Left colon (tissue), 2 donors: ENCODE measurements at places on chromosomes 13 and 19. TPM values are rescaled to one million over a fixed set of nuclear protein-coding genes. Genes with fewer than 3 reads are reported as not detected.
A peak's percentile ranks its signal among the peaks of the same experiment; 100 is the strongest.

GRCh38 chr19:48301886-48302599 is 23.3 kb upstream of the EMP3 start:
- DNase-seq: no peak

- DNase-seq: peak; percentile 36
These were observed 1.5 kb downstream of the BCL3 start for GRCh38 chr19:44749994-44750393.

Gene NCAN
- not detected for total RNA-seq

GRCh38 chr13:52451135-52451804 is 836 bp upstream of the VPS36 start:
- no peak for DNase-seq

GRCh38 chr13:60583911-60584753 is 187.1 kb downstream of the TDRD3 start:
- no peak for DNase-seq

Gene JAK3
- total RNA-seq: 3.7 TPM

GRCh38 chr19:56114051-56114777 is 6.9 kb downstream of the ZNF787 start:
- no peak for DNase-seq

DNA sequence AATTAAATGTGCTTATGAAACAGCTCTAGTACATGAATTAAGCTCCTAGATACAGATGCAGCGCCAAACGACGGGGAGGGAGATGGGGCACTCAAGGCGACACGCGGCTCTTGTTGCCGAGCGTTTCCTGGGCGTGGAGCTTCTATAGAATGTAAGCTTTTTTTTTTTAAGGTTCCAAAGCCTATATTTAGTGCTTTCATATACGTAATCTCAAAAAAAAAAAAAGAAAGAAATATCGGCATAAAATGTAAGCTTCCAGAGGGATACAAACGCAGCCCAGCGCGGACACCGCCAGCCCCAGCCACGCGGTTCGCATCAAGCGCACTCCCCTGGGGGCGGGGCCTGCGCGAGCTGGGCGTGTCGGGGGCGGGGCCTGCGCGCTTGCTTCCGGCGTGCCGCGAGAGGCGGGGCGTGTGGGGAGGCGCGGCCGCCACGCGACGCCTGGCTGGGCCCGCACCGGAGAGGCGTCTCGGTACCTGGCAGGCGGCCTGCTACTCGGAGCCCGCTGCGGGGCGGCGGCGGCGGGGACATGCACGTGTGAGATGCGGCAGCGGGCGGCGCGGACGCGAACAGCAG is at the start of gene URI1:
TSS of gene URI1 (plus strand) at position 412 of the 576 bp plus-strand sequence. CDS start 309 bp downstream, outside the sequence.
- peak; percentile 94 for DNase-seq

- DNase-seq: no peak
These were observed at the start of gene CACNG8 for GRCh38 chr19:53962887-53963431. TSS of gene CACNG8 (plus strand) at chr19:53962937.

- DNase-seq: no peak
These were observed 5.4 kb upstream of the JSRP1 start for GRCh38 chr19:2261438-2262172.
